HT-29 (cell line): ENCODE measurements at places on chromosomes 7 and 10.

GRCh38 chr10:95454940-95455339 lies 106.2 kb downstream of the SORBS1 start:
- no peak for DNase-seq

GRCh38 chr10:119268871-119269506 lies 61.6 kb downstream of the GRK5 start:
- no peak for DNase-seq

DNA sequence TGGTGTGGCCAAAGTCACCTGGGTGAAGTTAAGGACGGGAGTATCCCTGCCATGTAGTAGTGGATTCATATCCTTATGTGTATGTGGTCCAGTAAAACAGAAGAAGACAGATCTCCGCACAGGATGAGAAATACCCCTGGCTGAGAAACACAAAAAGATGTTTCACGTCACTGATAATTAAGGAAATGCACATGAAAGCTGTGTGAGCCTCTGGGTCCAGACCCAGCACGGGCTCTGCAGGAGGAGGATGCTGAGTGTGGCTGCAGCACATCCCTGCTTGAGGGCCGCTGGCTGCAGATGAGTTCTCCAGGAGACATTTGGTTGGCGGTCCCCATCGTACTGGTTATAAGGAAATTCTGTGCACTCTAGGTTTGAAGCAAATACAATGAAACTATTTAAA lies 8.2 kb upstream of the SUN1 start:
- no peak for DNase-seq

DNA sequence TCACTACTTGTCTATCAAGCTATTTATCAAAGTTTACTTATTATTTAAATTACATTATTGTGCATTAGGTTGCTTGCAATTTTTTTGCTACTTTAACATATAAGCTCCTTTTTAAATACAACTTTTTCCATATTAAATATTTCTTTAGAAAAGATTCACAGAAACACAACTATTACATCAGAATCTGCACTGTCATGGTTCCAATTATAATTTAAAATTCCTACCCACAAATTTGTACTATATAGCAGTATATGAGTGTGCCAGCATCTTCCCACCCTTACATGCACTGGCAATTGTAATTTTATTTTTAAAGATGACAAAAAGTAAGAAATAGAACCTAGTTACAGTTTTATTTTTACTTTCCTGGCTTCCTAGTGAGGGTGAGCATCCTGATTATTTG lies 15.8 kb downstream of the MINDY3 start:
- no peak for DNase-seq

- no peak for DNase-seq
These were observed 29.2 kb downstream of the ELMO1 start for GRCh38 chr7:37419496-37419895.

DNA sequence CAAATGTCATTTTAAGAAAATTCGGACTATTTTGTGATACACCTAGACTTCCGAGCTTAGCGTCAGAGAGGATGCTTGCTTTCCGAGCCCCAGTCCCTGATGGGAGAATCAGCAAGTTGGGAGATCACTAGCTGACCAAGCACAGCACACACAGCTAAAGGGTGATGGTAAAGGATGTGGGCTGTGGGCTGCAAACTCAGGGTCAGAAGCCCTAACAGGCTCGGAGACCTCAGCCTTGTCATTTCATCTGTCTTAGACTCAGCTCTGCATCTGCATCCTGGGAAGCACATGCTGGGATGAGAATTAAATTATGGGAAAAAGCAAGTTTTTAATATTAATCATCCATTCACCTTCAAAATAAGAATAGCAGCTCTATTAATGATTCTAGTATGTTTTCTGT lies 3.3 kb downstream of the CUBN start:
- DNase-seq = no peak

GRCh38 chr10:58239561-58240169 lies 28.0 kb downstream of the IPMK start:
- DNase-seq = no peak

- DNase-seq = peak; percentile 70
These were observed 4.2 kb downstream of the SMARCD3 start for GRCh38 chr7:151244196-151244840.

- no peak for DNase-seq
These were observed 46.4 kb upstream of the KMT2E start for GRCh38 chr7:104967595-104967994.

DNA sequence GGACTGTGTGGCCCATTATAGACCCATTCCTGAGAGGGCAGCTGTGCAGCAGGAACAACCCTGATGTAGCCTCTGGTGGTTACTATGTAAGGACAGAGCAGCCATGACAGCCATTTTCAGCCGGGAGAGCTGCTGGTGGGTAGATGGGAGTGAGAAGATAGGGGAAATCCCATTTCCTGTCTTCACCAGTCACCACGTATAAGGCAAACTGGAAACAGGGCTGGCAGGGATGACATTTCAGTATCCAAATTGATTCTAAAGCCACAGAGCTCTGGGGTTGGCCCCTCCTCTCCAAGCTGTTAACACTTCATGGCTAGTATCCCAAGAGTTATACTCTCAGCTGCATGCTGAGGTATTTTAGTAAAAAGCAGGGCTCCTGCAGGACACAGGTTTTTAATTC lies 15.2 kb upstream of the FZD1 start:
- no peak for DNase-seq

DNA sequence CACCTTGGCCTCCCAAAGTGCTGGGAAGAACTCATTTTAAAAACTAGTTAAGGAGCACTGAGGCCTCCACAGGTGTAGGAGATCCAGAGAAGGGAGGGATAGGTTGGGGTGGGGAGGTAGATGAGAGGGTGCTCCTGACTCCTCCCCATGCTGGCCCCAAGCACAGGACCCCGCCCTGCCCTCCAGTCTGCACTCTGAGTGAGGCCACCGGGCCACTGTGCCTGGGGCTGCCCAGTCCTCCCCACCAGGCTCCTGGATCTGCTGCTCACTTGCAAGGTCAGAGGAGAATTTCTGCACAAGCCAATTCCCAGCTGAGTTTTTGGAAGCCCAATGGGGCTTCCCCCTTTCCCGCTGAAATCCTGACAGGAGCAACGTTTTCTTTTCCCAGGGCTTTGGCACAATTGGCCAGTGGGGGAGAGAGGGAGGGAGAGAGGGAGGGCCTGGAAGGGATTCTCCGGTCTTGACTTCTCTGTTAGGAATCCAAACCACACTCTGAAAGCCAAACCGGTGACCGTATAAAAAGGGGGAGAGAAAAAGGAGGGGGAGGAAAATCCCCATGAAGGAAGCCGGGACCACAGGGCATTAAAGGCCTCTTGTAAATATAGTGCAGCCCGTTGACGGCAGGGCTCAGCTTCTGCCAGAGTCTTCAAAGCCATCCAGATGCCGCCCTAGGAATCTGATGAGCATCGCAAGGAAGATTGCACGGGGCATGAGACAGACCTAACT lies 116.2 kb downstream of the SH3PXD2A start:
- DNase-seq = no peak

- no peak for DNase-seq
These were observed 128.9 kb downstream of the VIPR2 start for GRCh38 chr7:159015454-159016410.

DNA sequence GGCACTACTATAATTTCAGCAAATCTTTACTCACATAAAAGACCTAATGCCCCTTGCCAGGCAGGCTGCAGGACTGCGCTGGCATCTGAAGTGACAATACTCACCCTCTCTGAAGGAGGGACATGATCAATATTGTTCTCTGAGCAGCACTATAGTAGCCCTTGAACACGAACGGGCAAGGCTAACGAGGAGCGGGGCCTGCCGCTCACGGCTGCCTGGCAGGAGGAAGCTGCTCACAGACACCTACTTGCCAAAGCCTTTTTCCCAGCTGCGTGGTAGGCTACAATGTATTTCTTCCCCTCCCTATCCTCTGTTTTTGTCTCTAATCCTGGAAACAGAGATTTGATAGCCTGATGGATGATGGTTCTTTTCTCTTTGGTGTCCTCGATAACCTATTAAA lies 19.9 kb downstream of the PUS7 start:
- DNase-seq = no peak

GRCh38 chr7:148609045-148609725 lies 18.6 kb downstream of the C7orf33 start:
- DNase-seq = no peak

- peak; percentile 63 for DNase-seq
These were observed 55.0 kb downstream of the LRRC4 start for GRCh38 chr7:127976056-127976737.

GRCh38 chr7:26143298-26144048 lies 8.5 kb upstream of the NFE2L3 start:
- DNase-seq = no peak

DNA sequence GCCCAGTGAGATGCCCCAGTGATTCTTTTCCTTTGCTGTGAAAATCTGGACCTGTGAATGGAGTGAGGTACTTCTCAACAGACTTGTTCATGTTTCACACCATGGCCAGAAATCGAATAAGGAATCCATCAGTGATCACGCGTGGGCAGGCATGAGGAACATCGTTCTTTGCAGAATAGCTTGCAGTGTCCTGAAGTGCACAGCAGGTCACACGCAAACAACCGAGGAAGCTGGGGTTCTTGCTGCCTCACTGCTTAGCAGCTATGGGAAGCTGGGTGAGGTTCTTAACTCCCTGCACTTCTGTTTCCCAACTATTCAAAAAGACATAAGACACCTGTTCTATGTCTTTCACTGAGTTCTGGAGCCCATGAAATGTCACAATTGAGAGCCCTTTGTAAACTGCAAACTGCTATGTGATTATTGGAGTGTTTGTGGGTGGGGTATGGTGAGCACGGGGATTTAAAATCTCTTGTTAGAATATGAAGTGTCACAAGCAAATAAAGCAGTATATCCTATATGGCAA lies 253.4 kb downstream of the KIAA1217 start:
- DNase-seq = no peak

- no peak for DNase-seq
These were observed 77.2 kb upstream of the CHST15 start for GRCh38 chr10:124170631-124171030.

DNA sequence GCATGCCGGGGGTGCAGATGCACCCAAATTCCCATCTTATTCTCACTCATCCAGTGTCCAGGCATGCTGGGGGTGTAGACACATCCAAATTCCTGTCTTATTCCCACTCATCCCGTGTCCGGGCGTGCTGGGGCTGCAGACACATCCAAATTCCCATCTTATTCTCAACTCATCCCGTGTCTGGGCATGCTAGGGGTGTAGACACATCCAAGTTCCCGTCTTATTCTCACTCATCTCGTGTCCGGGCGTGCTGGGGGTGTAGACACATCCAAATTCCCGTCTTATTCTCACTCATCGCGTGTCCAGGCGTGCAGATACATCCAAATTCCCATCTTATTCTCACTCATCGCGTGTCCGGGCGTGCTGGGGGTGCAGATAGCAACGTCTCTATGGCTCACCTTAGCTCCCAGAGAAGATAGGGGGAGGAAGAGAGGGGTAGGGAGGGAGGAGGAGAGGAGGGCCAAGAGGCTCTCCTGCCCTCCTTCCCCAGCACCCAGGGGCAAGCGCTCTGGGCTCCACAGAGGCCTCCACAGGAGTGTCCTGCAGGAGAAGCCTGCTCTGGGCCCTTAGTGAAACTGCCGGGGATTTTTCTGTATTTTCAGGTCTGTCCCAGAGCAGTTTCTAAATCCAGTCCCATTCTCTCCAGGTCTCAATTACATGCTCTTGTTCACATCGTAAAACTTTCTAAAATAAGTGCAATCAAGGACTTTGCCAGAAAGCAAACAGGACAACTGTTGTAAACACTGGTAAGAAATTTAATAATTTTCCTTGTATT lies 210.8 kb downstream of the DIP2C start:
- no peak for DNase-seq

DNA sequence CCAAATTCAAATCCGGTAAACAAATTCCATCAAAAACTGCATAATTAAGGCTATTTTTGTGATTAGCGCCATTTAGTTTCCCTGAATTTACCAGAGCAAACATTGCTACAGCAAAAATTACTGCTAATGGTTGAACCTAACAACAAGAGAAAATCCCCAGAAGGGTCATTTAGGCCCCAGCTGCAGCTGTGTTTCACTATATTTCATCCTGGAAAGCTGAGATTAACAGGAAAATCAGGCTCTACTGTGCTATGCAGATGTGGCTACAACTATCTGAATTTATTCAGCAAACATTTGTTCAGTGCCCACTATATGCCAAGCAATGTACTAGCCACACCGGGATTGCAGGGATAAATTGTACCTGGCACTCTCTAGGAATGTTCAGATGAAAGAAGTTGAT lies 104.0 kb downstream of the PON1 start:
- DNase-seq = no peak

GRCh38 chr7:79553811-79554555 lies 100.5 kb upstream of the MAGI2 start:
- DNase-seq = no peak

GRCh38 chr10:73095481-73096021 lies 1.1 kb downstream of the P4HA1 start:
- DNase-seq = peak; percentile 70

DNA sequence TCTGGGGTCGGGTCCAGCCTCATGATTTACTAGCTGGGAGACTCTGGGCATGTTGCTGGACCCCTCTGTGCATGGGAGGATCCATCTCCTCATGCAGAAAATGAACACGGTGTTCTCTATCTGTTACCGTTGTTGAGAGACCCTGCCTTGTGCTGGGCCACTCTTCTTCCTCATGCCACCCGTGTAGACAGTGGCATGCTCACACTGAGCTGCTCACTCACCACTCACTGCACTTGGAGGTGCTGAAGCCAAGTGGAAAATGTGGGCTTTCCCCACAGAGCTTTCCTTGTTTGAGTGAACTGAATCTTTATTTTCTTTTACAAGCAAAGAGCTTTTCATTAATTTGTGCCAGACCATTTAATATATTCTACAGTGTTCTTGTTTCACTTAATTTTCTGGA lies 77.5 kb upstream of the GDF10 start:
- DNase-seq = no peak

- peak; percentile 26 for DNase-seq
These were observed 30.0 kb upstream of the SAMD9L start for GRCh38 chr7:93178213-93178612.

- DNase-seq = no peak
These were observed 308.8 kb downstream of the PTPRN2 start for GRCh38 chr7:158278745-158279320.

GRCh38 chr10:44967616-44968015 lies 8.0 kb downstream of the RASSF4 start:
- DNase-seq = no peak

DNA sequence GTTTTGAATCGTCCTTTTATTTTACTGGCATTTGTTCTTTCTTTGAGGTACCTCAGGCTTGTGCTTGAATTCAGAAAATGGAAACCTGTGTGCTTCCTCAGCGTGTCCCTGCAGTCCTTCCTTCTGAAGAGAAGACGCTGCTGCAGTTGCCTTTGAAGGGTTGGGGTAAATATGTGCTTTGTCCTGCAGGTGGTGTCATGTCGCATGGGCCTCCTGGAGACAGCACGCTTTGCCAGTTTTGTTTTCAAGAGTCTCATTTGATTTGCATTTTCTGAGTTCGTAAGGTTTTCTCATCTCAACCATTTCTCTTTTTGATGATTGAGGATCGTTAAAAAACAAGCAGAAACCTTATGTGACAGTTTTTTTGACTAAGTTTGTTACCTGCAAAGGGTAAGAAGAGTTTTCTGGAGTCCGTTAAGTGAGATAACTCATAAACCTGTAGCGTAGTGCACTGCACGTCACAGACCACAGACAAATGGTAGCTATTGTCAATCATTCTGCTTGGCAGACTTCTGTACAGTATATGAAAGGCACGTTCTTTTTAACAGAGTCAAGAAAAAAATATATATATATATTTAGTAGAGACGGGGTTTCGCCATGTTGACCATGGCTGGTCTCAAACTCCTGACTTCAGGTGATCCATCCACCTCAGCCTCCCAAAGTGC lies 57.0 kb downstream of the CDC123 start:
- peak; percentile 55 for DNase-seq

- no peak for DNase-seq
These were observed 247.0 kb downstream of the STK31 start for GRCh38 chr7:23956772-23957576.
